ENCODE measurements at places on chromosomes 7 and 10. TPM values are rescaled to one million over a fixed set of nuclear protein-coding genes. Genes with fewer than 3 reads are reported as not detected.

GRCh38 chr10:130930821-130931220 lies 380.7 kb downstream of the TCERG1L start:
- DNase-seq: no peak

DNA sequence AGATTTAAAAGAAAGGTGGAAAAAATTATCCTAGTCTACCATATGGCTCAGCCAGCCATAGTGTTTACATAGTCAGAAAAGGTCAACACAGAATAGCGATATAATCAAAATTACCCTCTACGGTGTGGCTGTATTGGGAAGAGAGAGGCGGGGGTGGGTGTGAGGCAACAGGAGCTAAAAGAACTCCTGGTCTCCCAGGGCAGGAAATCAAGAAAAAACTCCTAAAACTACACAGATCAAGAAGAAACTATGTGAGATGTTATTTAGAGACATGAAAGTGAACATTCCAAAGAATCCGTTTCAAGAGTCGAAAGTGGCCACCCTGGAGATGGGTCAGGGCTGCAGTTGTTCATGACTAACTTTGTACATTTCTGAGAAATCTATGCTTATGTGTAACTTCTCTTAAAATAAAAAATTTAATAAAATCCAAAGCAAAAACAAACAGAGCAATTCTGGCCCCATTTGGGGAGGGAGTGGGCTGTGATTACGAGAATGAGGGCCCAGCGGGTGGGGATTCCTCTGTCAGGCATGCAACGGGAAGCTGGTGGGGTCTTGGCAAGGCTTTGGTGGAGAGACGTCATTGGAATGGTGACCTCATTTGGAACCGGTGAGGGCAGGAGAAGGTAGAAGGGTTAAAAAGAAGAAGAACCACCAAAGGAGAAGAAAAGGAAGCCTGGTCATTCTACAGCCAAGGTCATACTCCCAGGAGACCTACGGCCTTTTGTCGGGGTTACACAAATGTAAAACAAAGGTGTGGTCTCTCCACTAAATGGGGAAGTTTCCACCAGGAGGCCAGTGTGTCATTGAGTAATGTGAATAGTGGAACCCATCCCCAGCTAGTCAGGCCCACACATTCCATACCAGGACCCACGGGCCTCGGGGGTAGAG lies 71.2 kb upstream of the DUSP5 start:
- no peak for DNase-seq

- no peak for DNase-seq
These were observed 475.5 kb downstream of the RPS24 start for GRCh38 chr10:78508955-78509748.

DNA sequence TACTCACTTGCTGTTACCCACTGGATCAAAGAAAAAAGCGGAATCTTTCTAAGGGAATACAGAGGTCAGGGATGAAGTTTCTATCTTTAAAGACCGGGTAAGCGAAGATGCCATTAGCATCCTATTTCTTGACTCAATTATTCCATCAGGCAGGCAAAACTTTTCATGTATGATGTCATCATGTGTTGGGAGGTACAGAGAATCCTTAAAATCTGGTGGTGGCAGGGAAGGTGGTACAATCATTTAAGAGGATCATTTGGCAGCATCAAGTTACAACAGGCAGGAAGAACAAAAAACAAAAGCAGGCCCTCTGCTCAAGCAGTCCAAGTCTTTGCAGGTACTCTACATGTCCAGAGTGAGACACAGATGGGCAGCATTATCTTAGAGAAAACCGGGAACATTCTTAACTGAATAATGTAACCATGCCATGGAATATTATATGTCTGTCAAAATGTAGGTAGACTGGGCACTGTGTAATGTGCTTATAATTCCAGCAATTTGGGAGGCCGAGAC lies 3.8 kb downstream of the URGCP start:
- no peak for DNase-seq

- DNase-seq: no peak
These were observed 11.5 kb upstream of the KLRG2 start for GRCh38 chr7:139494835-139495579.

- DNase-seq: no peak
These were observed 619.5 kb upstream of the SEMA3D start for GRCh38 chr7:85806321-85806720.

DNA sequence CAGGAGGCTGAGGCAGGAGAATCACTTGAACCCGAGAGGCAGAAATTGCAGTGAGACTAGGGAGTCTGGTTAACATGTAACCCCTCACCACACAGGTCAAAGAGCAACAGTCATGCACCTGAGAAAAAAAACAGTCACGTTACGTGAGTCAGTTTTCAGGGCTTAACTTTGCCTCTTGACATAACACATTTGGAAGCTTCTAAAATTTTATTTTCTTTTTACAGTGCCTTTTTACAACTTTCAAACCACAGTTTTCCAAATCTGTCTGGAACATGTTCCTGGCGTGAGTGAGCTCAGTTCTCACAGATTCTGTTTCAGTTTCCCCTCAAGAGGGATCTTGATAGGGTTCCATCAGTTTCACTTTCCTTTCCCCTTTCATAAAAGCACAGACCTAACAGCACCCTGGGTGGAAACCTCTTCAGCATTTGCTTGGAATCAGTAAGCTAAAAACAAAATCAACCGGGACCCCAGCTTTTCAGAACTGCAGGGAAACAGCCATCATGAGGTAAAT lies 4.4 kb downstream of the IFIT3 start:
- no peak for DNase-seq

DNA sequence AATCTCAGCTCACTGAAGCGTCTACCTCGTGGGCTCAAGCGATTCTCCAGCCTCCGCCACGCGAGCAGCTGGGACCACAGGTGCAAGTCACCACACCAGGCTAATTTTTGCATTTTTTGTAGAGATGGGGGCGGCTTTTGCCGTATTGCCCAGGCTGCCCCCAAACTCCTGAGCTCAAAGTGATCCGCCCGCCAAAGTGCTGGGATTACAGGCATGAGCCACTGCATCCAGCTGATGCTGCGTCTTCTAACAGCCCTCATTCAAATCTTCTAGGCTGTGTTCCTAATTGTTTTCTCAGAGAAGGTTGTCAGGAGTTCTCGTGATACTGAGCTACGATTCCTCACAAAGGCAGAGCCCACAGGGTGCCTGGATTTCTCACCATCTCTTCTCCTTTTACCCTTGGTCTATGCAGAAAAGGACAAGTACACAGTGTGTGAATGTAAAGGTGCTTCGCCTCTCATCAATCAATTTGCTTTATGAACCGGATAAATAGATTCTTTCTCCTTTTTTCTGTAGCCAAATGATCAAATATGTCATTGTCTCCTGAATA lies 247.3 kb upstream of the PTN start:
- DNase-seq: no peak

- no peak for DNase-seq
These were observed 160.4 kb downstream of the CAMK1D start for GRCh38 chr10:12509794-12510100.

GRCh38 chr10:117964536-117964935 lies 82.2 kb downstream of the RAB11FIP2 start:
- no peak for DNase-seq

The DOCK4 gene
- total RNA-seq: 3.3 TPM

The H2BK1 gene
- not detected for total RNA-seq

The TEX36 gene
- not detected for total RNA-seq

The UNCX gene
- total RNA-seq: not detected

The PTN gene
- total RNA-seq: not detected

The CPA5 gene
- not detected for total RNA-seq

The GRID2IP gene
- total RNA-seq: 0.29 TPM

The NKX6-2 gene
- not detected for total RNA-seq

All from natural killer cell treated with Interleukin-12 subunit alpha and Interleukin-12 subunit beta and Interleukin-15 and Interleukin-18, amount 100 ng/mL, for 72 hours (primary cell).